ENCODE measurements at places on chromosomes 16 and 17.

DNA sequence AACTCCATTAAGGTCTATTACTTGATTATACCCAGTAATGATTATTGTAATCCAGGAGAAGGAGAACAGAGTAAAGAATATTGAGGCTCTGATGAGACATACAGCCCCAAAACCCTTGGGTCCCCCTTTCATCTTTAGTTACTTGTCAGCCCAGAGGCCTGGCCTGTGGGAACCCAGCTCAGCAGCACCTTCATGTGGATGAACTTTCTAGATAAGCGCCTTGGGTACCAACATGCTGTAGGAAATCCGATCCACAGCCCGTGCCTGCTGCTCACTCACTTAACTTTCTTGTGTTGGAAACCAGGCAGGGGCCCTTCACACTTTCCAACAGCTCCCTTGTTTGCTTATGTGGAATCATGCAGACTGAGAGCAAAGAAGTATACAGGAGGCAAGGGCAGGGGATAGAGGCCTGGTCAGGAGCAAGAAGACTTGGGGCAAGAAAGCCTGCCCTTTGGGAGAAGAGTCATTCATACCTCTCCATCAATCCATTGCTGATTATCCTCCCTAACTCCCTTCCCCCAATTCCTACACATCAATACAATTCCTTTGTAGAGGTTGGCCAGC is 64.0 kb upstream of the SOX9 start:
- H3K27me3 ChIP-seq, result no peaks in the 10 kb centered on the region
- no peak overlapping the region for H3K27ac ChIP-seq
- H3K4me1 ChIP-seq, result no peaks in the 10 kb centered on the region
- H3K36me3 ChIP-seq, result no peaks in the 10 kb centered on the region

DNA sequence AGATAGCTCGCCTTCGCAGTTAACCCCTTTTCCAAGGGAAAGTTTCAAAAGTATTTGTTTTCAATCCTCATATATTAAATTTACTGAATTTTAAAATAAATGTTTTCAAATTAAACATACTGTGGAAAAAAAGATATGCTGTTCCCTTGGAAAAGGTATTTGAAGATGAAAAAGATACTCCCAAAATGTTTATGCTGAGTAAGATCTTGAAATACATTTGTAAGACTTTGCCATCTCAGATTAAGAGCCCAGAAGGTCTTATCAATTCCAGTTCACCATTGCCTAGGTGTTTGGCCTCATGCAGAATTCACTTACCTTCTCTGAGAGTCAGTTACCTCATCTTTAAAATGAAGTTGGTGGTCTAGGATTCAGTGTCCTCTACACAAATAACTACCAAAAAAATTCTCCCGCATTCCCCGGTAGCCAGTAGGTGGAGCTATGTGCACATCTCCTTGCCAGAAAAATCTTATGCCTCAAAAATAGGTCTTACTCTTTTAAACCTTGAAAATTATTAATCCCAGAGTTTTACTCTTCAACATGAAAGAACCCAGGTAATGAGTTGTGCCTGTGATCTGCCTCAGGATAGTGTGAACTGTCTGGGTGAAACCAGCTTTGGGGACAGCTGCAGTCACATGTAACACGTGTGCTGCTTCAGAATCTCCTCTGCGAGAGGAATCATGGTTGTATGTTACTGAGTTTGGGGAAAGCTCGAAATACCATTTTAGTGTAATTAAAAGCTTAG is 178.3 kb downstream of the MRTFB start:
- H3K36me3 ChIP-seq, result peaks cover 53% of the 10 kb centered on the region
- H3K27me3 ChIP-seq, result no peaks in the 10 kb centered on the region
- no peak overlapping the region for H3K4me3 ChIP-seq
- no peaks in the 10 kb centered on the region for H3K4me1 ChIP-seq

GRCh38 chr17:77366558-77367245 is 225.9 kb downstream of the SEC14L1 start:
- DNase-seq, result no peak
- peaks cover 14% of the 10 kb centered on the region for H3K4me1 ChIP-seq
- no peaks in the 10 kb centered on the region for H3K36me3 ChIP-seq
- no peaks in the 10 kb centered on the region for H3K27me3 ChIP-seq
- H3K4me3 ChIP-seq, result no peak overlapping the region
- H3K27ac ChIP-seq, result no peak overlapping the region

DNA sequence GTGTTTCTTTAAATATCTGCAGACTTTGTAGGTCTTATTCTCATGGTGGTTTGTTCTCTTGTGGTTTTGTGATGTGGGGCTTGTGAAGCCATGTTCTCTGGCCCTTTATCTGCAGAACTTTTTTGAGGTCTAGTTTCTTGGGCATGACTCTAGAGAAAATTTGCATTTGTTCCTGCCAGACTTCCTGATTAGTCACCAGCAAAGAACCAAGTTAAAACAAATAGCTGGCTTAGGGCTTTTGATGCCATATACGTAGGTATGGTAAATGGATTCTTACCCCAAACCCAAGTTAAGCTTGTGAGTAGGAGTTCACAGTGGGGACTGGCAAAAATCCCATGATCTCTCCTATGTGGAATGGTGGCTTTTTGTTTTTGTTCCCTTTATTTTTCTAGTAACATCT is 68.7 kb upstream of the IRX3 start:
- no peak overlapping the region for H3K27ac ChIP-seq
- no peak overlapping the region for H3K4me3 ChIP-seq
- H3K36me3 ChIP-seq, result no peaks in the 10 kb centered on the region
- no peaks in the 10 kb centered on the region for H3K4me1 ChIP-seq
- H3K27me3 ChIP-seq, result no peaks in the 10 kb centered on the region

DNA sequence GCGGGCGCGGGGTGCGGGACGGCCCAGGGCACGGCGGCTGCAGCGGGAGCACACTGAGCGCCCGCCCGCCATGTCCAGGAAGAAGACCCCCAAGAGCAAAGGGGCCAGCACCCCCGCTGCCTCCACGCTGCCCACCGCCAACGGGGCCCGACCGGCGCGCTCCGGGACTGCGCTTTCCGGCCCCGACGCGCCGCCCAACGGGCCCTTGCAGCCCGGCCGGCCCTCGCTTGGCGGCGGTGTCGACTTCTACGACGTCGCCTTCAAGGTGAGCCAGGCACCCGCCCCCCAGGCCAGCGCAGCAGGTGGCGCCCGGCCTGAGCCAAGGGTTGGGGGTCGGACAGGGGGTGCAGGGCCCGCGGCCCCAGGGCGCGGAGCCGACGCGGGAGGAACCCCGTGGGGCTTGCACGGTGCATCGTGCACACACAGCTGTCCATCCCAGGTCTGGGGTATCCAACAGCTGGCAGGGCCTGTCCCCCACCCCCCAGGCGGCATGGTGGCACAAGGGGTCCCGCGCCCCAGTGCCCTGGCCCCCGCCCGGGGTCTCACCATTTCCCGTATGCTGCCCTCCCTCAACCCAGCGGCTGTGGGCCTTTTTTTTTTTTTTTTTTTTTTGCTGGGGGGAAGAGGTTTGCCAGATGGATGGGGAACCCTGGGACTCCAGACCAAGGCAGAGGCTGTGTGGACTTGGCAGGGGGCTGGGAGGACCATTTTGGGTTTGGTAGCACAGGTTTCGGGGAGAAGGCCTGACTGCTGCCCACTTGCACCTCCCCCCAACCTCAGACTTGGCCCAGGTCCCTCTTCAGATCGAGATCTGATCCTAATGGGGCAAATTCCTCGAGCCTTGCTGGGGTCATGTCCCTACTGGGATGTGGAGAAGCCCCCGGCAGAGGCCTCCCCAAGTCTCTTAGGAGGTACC is 547 bp downstream of the RAB26 start:
- H3K36me3 ChIP-seq, result peaks cover 6% of the 10 kb centered on the region
- H3K4me3 ChIP-seq, result no peak overlapping the region
- peaks cover 45% of the 10 kb centered on the region for H3K4me1 ChIP-seq
- DNase-seq, result no peak
- no peaks in the 10 kb centered on the region for H3K27me3 ChIP-seq
- H3K27ac ChIP-seq, result no peak overlapping the region

GRCh38 chr17:14061666-14062560 is 7.4 kb upstream of the COX10 start:
- H3K27ac ChIP-seq, result no peak overlapping the region
- DNase-seq, result no peak
- H3K4me1 ChIP-seq, result no peaks in the 10 kb centered on the region

DNA sequence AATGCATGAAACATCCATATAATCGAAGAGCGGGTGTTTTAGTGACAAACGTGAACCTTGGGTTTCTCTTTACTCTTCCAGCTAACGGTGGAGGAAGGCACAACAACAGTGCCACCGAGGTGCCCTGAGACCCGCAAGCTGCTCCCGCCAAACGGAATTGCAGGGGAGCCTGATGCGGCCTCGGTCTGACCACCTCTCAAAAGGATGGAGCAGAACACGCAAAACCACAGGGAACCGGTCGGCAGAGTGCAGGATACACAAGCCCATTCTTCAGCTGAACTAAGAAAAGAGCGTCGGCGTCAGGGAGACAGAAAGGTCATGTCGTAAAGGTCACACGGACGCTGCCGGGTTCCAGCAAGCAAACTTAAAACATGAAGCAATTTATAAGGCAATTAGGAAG is 109.5 kb upstream of the ZNF750 start:
- H3K36me3 ChIP-seq, result peaks cover 23% of the 10 kb centered on the region
- DNase-seq, result no peak
- H3K4me3 ChIP-seq, result no peak overlapping the region
- no peaks in the 10 kb centered on the region for H3K4me1 ChIP-seq
- no peaks in the 10 kb centered on the region for H3K27me3 ChIP-seq

GRCh38 chr17:69401251-69401650 is 13.2 kb upstream of the MAP2K6 start:
- H3K27me3 ChIP-seq, result no peaks in the 10 kb centered on the region
- no peaks in the 10 kb centered on the region for H3K4me1 ChIP-seq
- H3K4me3 ChIP-seq, result no peak overlapping the region
- no peak overlapping the region for H3K27ac ChIP-seq
- H3K36me3 ChIP-seq, result no peaks in the 10 kb centered on the region

- peaks cover 5% of the 10 kb centered on the region for H3K36me3 ChIP-seq
- no peaks in the 10 kb centered on the region for H3K27me3 ChIP-seq
- no peak for DNase-seq
- no peak overlapping the region for H3K27ac ChIP-seq
- H3K4me1 ChIP-seq, result no peaks in the 10 kb centered on the region
- no peak overlapping the region for H3K4me3 ChIP-seq
Observed at GRCh38 chr16:1447965-1448364, 3.6 kb upstream of the CCDC154 start.

DNA sequence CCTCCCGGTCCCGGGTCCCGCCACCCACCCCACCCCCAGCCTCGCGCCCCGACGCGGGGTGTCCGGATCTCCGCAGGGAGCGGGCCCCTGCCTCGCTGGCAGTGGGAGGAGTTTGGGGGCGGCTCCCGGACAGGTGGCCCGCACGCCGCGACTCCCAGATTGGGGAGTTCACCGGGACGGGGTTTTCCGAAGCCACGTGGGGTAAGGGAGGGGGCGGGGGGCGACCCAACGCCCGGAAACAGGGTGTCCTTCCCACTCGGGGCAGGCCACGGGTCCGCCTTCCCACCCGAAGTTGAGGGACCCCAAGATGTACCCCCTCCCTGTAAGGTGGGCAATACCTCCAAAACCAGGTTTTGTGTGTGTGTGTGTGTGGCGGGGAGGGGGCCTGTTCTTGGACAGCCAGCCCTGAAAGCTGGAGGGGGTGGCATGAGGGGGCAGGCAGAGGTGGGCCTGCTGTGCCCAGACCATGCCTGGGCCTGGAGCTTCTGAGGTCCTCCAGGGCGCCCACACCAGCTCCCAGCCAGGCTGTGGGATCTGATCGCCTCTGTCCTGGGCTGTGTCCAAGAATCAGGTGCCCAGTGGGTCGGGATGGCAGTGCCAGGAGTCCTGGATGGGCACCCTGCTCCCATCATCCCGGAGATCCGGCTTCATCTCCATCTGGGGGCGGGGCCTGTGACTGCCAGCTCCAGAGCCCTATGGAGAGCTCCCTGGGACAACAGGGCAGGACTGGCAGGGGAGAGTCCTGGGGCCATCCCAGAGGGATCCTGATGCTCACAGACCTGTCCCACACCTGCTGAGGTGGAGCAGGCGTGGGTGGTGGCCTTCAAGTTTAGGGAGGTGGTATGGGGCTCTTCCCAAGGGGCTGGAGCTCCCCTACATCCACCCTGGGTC is 767 bp downstream of the SYNGR2 start:
- no peak overlapping the region for H3K4me3 ChIP-seq
- H3K36me3 ChIP-seq, result peaks cover 3% of the 10 kb centered on the region
- DNase-seq, result peak; percentile 63
- peak overlapping the region; percentile 82 for H3K27ac ChIP-seq
- peaks cover 49% of the 10 kb centered on the region for H3K4me1 ChIP-seq

GRCh38 chr16:19831678-19832077 is 53.0 kb downstream of the GPRC5B start:
- H3K4me3 ChIP-seq, result no peak overlapping the region
- no peak for DNase-seq
- no peak overlapping the region for H3K27ac ChIP-seq
- H3K36me3 ChIP-seq, result no peaks in the 10 kb centered on the region
- no peaks in the 10 kb centered on the region for H3K27me3 ChIP-seq

DNA sequence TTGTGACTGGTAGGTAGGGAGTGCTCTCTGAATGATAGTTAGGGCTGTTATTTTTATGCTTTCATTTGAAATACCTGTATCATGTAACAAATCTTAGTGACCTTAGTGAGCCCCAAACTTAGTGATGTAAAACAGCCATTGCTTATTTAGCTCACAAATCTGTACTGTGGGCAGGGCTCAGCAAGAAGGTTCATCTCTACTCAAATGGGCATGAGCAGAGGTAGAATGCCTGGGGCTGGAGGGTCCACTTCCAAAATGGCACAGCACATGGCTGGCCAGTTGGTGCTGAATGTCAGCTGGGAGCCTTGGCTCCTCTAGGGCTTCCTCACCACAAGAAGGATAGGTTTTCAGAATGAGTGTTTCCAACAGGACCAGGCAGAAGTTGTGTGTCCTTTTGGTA is 49.3 kb upstream of the FOXF1 start:
- DNase-seq, result no peak
- no peak overlapping the region for H3K27ac ChIP-seq
- no peaks in the 10 kb centered on the region for H3K27me3 ChIP-seq
- H3K4me3 ChIP-seq, result no peak overlapping the region

- H3K4me3 ChIP-seq, result no peak overlapping the region
- DNase-seq, result no peak
- H3K27me3 ChIP-seq, result no peaks in the 10 kb centered on the region
- H3K27ac ChIP-seq, result no peak overlapping the region
- no peaks in the 10 kb centered on the region for H3K36me3 ChIP-seq
- H3K4me1 ChIP-seq, result no peaks in the 10 kb centered on the region
Observed at GRCh38 chr17:64687961-64688360, 25.9 kb upstream of the SMURF2 start.

- no peaks in the 10 kb centered on the region for H3K4me1 ChIP-seq
- H3K4me3 ChIP-seq, result no peak overlapping the region
- no peaks in the 10 kb centered on the region for H3K27me3 ChIP-seq
- no peak for DNase-seq
Observed at GRCh38 chr16:15450624-15451023, 16.2 kb downstream of the BMERB1 start.

DNA sequence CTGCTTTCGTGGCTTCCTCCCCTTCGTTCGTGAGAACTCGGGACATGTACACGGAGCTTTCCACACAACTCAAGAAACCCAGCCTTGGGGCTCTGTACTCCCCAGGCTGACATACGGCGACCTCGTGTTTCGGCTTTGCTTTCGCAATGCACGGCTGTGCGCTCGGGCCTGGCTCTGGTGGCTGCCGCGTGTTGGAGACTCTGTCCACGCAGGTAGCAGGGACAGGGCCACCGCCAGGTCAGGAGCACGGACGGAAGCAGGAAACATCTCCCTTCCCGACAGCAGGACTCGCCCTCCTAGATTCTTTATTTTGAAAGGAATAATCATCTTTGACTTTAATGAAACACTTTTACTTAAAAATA is 17.3 kb downstream of the UTS2R start:
- H3K27me3 ChIP-seq, result no peaks in the 10 kb centered on the region
- H3K36me3 ChIP-seq, result peaks cover 4% of the 10 kb centered on the region
- no peak overlapping the region for H3K27ac ChIP-seq

- H3K4me3 ChIP-seq, result no peak overlapping the region
- no peak for DNase-seq
- no peak overlapping the region for H3K27ac ChIP-seq
- H3K27me3 ChIP-seq, result no peaks in the 10 kb centered on the region
- no peaks in the 10 kb centered on the region for H3K36me3 ChIP-seq
- H3K4me1 ChIP-seq, result no peaks in the 10 kb centered on the region
Observed at GRCh38 chr17:13240851-13241250, 223.0 kb upstream of the ELAC2 start.
